ENCODE measurements at places on chromosomes 3 and 15. TPM values are rescaled to one million over a fixed set of nuclear protein-coding genes. Genes with fewer than 3 reads are reported as not detected.

GRCh38 chr3:39268549-39268900, 11.3 kb downstream of the CX3CR1 start:
- peaks cover 4% of the 10 kb centered on the region for H3K27me3 ChIP-seq
- H3K27ac ChIP-seq: peak overlapping the region; percentile 95
- H3K36me3 ChIP-seq: peaks cover 4% of the 10 kb centered on the region
- no peak for DNase-seq
- H3K4me1 ChIP-seq: peaks cover 46% of the 10 kb centered on the region
- no peak overlapping the region for H3K4me3 ChIP-seq

DNA sequence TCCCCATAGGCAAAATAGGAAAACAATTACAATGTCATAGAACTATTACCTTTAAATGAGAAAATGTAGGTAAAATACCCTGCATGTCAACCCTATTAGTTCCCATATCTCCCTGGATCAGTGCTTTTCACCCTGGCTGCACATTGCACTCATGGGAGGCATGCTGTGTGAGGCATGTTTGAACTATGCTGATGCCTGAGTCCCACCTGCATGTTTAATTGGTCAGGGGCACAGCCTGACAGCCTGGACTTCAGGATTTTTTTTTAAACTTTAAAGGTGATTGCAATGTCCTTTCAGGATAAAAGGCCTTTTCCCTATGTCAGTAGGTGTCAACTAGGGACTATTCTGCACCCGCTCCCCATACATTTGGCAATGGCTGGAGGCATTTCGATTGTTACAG, 136.0 kb upstream of the NR2E3 start:
- no peak for DNase-seq
- no peak overlapping the region for H3K27ac ChIP-seq
- peaks cover 25% of the 10 kb centered on the region for H3K4me1 ChIP-seq
- peaks cover 19% of the 10 kb centered on the region for H3K27me3 ChIP-seq
- no peaks in the 10 kb centered on the region for H3K36me3 ChIP-seq

GRCh38 chr15:29656636-29657475, 165.4 kb downstream of the TJP1 start:
- no peak overlapping the region for H3K27ac ChIP-seq
- H3K4me3 ChIP-seq: no peak overlapping the region
- DNase-seq: no peak
- no peaks in the 10 kb centered on the region for H3K4me1 ChIP-seq

- no peak for DNase-seq
- H3K36me3 ChIP-seq: no peaks in the 10 kb centered on the region
- H3K4me3 ChIP-seq: no peak overlapping the region
- H3K27ac ChIP-seq: no peak overlapping the region
- H3K27me3 ChIP-seq: no peaks in the 10 kb centered on the region
- H3K4me1 ChIP-seq: no peaks in the 10 kb centered on the region
These were observed 417.3 kb downstream of the NLGN1 start for GRCh38 chr3:173814809-173815208.

Gene KNSTRN
- total RNA-seq: 57.5 TPM

Gene RASGRP1
- total RNA-seq: 204 TPM

Measured in activated CD4-positive, alpha-beta T cell treated with anti-CD3 and anti-CD28 coated beads, Interleukin-2, amount 10 ng/mL, durations not matched to agents 7 days and 5 days (primary cell).